ENCODE measurements at places on chromosomes 7 and 10.

- no peak for DNase-seq
Measured at GRCh38 chr10:124735491-124736286, 8.5 kb downstream of the FAM53B start.

DNA sequence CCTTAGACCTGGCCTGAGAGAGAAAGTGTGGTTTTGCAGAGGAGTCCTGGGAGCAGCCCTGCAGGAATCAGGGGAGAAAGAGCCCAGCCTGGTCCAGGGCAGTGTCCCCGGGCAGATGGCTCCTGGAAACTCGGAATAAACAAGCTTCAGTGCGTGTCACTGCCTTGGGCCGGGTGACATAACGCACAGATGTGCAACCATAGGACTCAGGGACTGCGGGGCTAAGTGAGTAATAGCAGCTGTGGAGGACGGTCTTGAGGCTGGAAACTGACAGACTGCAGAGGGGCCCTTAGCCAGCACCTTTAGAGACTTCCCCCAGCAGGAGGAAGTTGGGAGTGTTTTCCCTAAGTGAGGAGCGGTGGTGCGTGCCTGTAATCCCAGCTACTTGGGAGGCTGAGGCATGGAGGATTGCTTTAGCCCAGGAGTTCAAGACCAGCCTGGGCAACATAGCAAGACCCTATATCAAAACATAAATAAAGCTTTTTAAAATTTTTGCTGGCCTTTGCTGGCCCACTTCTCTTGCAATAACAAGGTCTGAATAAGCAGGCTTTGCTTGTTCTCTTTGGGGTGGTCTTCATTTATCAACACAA is 5.3 kb upstream of the CLIP2 start:
- no peak for DNase-seq

- DNase-seq = no peak
Measured at GRCh38 chr7:724298-724697, 2.2 kb upstream of the DNAAF5 start.

GRCh38 chr10:51743146-51743545 is 43.8 kb upstream of the CSTF2T start:
- peak; percentile 59 for DNase-seq

- DNase-seq = no peak
Measured at GRCh38 chr7:114932991-114933390, 11.1 kb downstream of the MDFIC start.

- DNase-seq = no peak
Measured at GRCh38 chr7:134400859-134401258, 58.0 kb downstream of the AKR1B1 start.

DNA sequence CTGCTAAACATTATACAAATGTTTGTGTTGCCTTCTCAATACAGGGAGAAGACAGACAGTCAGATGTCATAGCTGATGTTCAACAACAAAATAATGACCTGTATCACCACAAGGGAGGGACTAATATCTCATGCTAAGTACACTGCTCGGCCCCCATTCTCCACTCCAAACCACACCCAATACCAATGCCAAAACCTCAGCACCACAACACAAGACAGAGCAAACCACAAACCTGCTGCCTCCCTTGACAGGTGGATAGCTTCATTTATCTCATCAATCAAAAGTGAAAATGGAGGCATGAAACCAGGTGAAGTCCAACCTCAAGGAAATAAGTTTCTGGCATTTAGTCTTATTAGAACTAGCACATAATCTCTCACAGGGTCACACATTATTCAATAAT is 109.5 kb downstream of the PARD3 start:
- DNase-seq = no peak
